Stimulated activated CD8-positive, alpha-beta memory T cell treated with anti-CD3 and anti-CD28 coated beads, Interleukin-15, amount 100 ng/mL, for 4 hours (primary cell): ENCODE measurements at places on chromosomes 4 and X.

- DNase-seq = no peak
Observed at GRCh38 chr4:86919561-86920223, 15.1 kb upstream of the AFF1 start.

GRCh38 chr4:86957215-86957614 is 22.4 kb downstream of the AFF1 start:
- DNase-seq = no peak

DNA sequence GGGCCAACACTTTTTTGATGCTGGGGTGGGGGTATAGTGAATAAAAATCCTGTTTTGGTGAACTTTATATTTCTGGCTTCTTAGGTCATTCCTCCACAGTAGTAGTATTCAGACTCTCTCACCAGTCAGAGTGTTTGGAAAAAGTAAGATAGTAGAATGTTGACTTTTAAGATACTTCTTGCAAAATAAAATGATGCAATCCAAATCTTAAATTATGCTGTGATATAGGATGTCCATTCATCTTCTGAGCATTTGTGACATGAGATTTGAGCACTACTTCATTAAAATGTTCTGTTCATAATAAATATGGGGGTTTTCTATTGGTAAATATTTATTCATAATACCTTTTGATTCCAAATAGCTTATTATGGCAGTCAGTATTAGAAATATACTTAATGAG is 70.1 kb downstream of the BMP2K start:
- DNase-seq = no peak

- no peak for DNase-seq
Observed at GRCh38 chrX:44400588-44400987, 57.1 kb upstream of the EFHC2 start.

GRCh38 chr4:111693758-111694157 is 451.5 kb upstream of the FAM241A start:
- DNase-seq = no peak

GRCh38 chrX:130829526-130830515 is 73.2 kb downstream of the ENOX2 start:
- no peak for DNase-seq

- no peak for DNase-seq
Observed at GRCh38 chr4:40564815-40565483, 64.7 kb downstream of the RBM47 start.

DNA sequence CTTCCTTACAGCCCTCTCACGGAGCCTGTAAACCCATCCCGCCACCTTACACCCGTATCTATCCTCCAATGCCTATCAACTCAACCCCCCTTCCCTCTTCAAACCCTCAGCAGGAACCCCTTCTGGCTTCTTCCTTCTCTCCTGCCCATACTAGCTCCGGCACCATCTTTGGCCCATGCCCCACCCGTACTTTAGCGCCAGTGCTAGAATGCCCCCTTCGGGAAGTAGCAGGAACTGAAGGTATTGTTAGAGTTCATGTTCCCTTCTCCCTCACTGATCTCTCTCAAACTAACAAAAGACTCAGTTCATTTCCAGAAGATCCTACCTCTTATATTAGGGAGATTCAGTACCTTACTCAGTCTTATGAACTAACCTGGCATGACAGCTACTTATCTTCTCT is 2.7 kb upstream of the UGT2B15 start:
- DNase-seq = no peak

DNA sequence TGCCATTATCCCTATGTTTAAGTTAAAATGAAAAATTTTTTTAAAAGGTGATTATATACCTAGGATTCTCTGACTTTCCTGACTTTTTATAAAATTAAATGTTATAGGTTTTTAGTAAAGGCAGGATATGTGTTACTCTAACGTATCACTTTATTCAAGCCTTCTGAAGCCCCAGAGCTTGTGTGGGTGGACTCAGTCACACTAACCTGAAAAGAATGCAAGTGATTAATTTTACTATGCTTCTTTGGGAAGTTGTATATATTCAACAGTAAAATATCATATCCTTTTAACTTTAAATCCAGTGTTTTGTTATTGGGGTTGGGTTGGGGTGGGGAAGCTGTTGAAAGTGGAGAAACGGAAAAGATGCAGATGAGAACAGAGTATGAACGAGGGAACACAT is 22.8 kb downstream of the PDLIM3 start:
- DNase-seq = no peak

GRCh38 chr4:158347556-158347955 is 137.3 kb downstream of the TMEM144 start:
- DNase-seq = no peak

- DNase-seq = no peak
Observed at GRCh38 chr4:2071252-2071911, 12.3 kb downstream of the NAT8L start.

DNA sequence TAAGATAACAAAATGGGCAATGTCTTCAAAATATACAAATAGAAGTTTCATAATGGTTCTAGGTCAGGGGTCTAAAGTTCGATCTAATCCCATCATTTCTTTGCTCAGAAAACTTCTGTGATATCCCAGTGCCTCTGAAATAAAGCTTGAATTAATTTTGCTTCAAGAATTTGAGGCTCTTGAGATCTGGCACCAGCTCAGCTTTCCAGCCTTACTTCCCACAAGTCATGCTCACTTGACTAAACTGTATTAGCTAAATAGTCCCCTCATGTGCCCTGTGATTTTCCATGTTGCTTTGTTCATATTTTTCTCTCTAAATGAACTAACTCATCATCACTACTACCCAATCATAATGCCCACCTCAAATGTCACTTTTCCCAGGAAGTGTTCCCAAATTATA is 50.8 kb upstream of the MBNL3 start:
- DNase-seq = no peak

DNA sequence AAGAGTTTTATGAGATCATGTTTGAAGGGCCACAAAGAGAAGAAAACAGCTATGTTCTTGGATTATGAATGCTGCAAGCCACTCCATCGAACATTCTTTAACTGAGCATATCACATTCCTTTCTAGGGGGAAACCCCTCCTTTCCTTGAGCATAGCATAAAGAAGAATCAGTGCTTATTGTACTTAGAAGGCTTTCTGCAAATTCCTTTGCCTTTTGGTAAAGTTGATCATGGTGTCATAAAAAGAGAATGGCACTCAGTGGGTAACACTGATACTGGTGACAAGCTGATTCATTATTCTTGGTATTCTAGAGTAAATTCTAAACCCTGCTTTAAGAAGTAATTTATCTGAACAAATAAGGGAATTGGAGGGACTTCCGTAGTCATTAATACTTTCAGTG is 88.5 kb upstream of the GPR34 start:
- DNase-seq = no peak

DNA sequence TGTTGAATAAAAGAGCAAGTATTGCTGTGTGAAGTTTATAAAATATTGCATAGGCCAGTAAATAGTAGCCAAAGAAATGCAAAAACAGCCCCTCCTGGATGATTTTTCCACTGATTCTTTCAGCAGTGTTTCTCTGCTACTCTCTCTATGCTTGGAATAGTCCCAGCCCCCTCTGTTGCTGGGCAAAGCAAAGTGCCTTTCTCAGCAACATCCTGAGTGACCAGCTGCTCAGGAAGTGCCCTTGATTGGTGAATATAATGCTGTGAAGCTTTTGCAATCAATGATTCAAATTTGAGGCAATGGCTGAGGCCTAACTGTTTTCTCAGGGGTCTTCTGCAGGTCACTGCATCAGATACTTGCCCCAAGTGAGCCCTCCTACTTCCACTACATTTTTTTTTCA is 656.7 kb downstream of the ZNF674 start:
- DNase-seq = no peak

DNA sequence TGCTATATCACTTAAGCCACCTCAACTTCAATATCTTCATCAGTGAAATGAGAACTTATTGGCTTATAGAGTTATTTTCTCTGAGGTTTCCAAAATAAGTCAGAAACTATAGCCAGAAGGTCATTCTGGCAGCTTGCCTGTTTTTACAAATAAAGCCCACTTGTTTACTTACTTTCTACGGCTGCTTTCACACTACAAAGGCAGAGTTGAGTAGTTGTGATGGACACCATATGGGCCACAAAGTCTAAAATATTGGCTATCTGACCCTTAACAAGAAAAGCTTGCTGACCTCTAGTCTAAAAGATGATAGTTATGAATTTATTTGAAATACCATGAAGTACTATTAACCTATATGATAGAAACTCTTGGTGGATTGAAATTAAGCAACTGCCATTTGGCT is 67.3 kb upstream of the ATOH1 start:
- no peak for DNase-seq

- DNase-seq = no peak
Observed at GRCh38 chr4:61630548-61630947, 430.4 kb downstream of the ADGRL3 start.
